Breast epithelium (tissue), 4 donors: ENCODE measurements at places on chromosomes 13 and 19.

DNA sequence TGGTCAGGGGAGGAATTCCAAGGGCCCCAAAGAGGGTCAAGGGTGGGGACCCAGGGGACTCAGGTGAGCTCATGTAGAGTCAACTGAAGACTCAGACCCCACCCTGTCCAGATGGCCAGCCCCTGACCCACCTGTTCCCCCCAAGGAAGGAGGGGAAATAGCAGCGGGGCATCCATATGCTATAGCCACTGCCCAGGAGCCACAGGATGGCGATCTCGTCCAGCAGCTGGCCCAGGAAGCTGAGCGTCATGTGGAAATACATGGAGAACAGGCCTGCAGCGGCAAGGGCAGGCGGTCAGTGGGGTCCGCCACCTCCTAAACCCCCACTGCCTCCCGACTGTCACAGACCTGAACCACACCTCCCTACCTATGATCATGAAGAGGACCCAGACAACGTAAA lies 21.4 kb downstream of the ACER1 start:
- DNase-seq = no peak

DNA sequence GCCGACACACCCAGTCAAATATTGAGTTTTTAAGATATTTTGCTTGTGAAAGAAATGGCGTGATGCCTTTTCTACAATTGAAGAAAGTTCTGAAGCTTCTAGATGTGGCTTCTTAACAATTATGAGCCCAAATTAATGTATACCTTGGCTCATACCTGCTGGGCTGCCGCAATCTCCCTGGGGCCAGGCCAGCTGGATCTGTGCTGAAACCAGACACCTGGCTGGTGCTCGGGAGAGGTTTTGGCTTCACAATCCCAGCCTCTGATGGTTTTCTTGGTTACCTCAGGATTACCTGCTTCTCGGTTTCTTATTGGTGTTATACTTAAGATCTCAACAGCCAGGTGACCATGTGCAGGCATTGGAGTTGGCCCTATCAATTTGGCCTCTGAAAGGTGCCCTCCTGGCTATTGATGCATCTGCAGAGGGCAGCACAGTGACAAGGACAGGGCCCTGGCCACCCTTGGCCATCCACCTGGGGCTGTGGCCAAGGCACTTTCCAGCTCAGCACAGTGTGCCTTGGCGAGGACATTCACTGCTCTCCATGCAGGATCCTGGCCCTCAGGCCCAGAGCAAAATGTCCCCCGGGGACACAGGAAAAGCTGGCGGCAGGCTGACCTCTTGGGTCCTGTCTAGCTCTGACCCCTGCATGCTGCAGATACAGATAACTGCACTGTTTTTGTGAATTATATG lies 305.0 kb downstream of the ZNF536 start:
- no peak for DNase-seq

- DNase-seq = no peak
These were observed 13.0 kb downstream of the TRIP10 start for GRCh38 chr19:6752256-6753177.

- DNase-seq = no peak
These were observed 496.7 kb downstream of the EFNB2 start for GRCh38 chr13:106038752-106039151.
